ENCODE measurements at places on chromosomes 12 and 14. TPM values are rescaled to one million over a fixed set of nuclear protein-coding genes. Genes with fewer than 3 reads are reported as not detected.

PTPRB gene
- 0.75 TPM for total RNA-seq

TMCC3 gene
- 1.1 TPM for total RNA-seq

SPTB gene
- 2.5 TPM for total RNA-seq

CCDC198 gene
- total RNA-seq = 1.9 TPM

CISTR gene
- total RNA-seq = not detected

LALBA gene
- total RNA-seq = not detected

Measured in A549 treated with GW870086 at 1 μM for 4 hours (cell line).